ENCODE measurements at places on chromosomes 6 and 20.

- peak; percentile 61 for DNase-seq
These were observed 187.8 kb upstream of the PRDM1 start for GRCh38 chr6:105898286-105898685.

- DNase-seq: no peak
These were observed 3.0 kb downstream of the CD83 start for GRCh38 chr6:14120546-14120945.

DNA sequence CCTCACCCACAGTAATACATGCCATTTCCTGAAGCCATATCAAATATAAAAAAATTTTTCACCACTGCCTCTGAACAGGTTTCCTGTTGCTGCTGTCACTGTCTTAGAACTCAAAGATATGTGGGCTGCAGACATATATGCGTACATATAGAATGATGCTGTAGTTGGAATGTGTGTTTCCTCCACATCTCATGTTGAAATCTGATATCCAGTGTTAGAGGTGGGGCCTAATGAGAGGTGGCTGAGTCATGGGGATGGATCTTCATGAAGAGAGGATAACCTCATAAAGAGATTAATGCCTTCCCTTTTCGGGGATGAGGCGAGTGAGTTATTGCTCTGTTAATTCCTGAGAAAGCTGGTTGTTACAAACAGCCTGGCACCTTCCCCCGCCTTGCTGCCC, 7.7 kb upstream of the SCP2D1 start:
- no peak for DNase-seq

DNA sequence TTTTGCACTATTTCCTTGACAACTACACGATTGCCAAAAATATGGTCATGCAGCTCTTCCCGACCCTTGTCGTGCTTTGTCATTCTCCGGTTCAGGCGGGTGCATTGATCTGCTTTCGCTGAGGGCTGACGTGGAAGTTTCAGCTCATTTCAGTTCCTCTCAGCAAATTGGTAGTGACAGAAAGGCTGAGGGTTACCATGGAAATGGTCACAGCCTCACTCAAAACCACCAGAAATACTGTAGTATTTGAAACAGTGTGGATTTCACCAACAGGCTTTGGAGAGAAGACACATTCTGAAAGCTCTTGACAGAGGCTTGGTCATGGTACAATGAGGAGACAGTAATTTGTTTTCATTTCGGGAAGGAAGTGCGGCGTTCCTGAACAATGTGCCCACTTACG, 99.7 kb upstream of the EXOC2 start:
- DNase-seq: no peak

DNA sequence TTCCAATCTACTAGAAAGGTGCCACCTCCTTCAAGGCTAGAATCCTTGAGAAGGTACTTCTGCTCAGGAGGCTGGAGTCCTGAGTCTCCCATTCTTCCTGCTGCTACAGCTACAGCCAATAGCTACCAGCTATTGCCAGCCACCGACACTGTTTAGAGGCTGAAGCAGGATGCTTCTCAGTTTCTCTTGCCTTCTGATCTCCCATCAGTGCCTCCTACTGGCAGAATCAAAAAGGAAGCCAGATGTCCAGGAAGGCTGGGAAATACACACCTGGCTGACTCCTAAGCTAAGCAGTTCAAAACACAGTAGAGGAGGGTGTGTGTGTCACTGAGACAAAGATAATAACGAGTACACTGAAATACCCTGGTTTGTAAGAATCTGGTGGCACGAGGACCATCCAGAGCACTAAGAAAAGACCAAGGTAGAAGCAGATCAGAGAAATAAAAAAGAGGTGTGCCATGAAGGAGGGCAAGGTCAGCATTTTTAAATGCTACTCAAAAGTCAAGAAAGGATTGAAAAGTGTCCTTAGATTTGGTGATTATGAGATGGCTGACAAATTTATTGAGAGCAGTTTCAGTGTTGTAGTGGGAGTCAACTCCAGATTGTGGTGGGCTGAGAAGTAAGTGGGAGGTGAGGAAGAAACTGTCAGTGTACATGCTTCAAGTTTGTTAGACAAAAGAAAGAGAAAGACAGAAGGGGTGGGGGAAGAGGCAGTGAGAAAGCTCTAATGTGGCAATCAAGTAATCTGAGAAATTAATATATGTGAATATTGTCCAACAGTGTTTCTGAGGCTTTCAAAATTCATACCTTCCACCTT, 2.3 kb upstream of the HLA-DMA start:
- DNase-seq: no peak

DNA sequence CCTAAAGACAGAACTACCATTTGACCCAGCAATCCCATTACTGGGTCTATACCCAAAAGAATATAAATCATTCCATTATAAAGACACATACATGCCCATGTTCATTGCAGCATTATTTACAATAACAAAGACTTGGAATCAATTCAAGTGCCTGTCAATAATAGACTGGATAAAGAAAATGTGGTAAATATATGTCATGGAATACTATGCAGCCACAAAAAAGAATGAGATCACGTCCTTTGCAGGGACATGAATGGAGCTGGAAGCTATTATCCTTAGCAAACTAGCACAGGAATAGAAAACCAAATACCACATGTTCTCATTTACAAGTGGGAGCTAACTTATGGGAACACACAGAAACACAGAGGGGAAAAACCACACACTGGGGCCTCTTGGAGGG, 8.7 kb upstream of the DEFB128 start:
- DNase-seq: no peak
